ENCODE measurements at places on chromosomes 6 and 20. TPM values are rescaled to one million over a fixed set of nuclear protein-coding genes. Genes with fewer than 3 reads are reported as not detected.
A peak's percentile ranks its signal among the peaks of the same experiment; 100 is the strongest.

GRCh38 chr6:37244430-37245310, 12.9 kb upstream of the TBC1D22B start:
- peak; percentile 51 for DNase-seq
- peaks cover 56% of the 10 kb centered on the region for H3K4me1 ChIP-seq
- no peaks in the 10 kb centered on the region for H3K27me3 ChIP-seq
- no peak overlapping the region for H3K4me3 ChIP-seq
- H3K36me3 ChIP-seq: no peaks in the 10 kb centered on the region

The SLC22A7 gene
- polyA plus RNA-seq: 0.15 TPM

The MOCS1 gene
- 22.8 TPM for polyA plus RNA-seq

The TRIM15 gene
- not detected for polyA plus RNA-seq

The OLIG3 gene
- not detected for polyA plus RNA-seq

- no peak overlapping the region for H3K27ac ChIP-seq
- peaks cover 46% of the 10 kb centered on the region for H3K27me3 ChIP-seq
- H3K36me3 ChIP-seq: no peaks in the 10 kb centered on the region
- DNase-seq: no peak
These were observed 6.0 kb downstream of the RGS17 start for GRCh38 chr6:153125032-153125431.

GRCh38 chr6:33652002-33652401, 30.9 kb downstream of the ITPR3 start:
- no peaks in the 10 kb centered on the region for H3K27me3 ChIP-seq
- H3K27ac ChIP-seq: peak overlapping the region; percentile 58

- H3K36me3 ChIP-seq: peaks cover 19% of the 10 kb centered on the region
- no peak overlapping the region for H3K4me3 ChIP-seq
- no peaks in the 10 kb centered on the region for H3K4me1 ChIP-seq
- H3K27ac ChIP-seq: no peak overlapping the region
- no peaks in the 10 kb centered on the region for H3K27me3 ChIP-seq
- no peak for DNase-seq
These were observed 30.2 kb downstream of the INSM1 start for GRCh38 chr20:20398123-20398522.

The TULP4 gene
- 2.1 TPM for polyA plus RNA-seq

- no peak for DNase-seq
- H3K36me3 ChIP-seq: no peaks in the 10 kb centered on the region
- H3K4me1 ChIP-seq: no peaks in the 10 kb centered on the region
These were observed 146.7 kb downstream of the TASP1 start for GRCh38 chr20:13492001-13492481.

- no peak for DNase-seq
- H3K36me3 ChIP-seq: peaks cover 88% of the 10 kb centered on the region
- no peak overlapping the region for H3K27ac ChIP-seq
- peaks cover 7% of the 10 kb centered on the region for H3K27me3 ChIP-seq
- peaks cover 27% of the 10 kb centered on the region for H3K4me1 ChIP-seq
These were observed 19.9 kb downstream of the TNXB start for GRCh38 chr6:32089082-32089828.

The ZBP1 gene
- 0.51 TPM for polyA plus RNA-seq

- peaks cover 3% of the 10 kb centered on the region for H3K4me1 ChIP-seq
- no peak for DNase-seq
- H3K36me3 ChIP-seq: no peaks in the 10 kb centered on the region
- H3K27me3 ChIP-seq: no peaks in the 10 kb centered on the region
- H3K27ac ChIP-seq: no peak overlapping the region
These were observed 5.3 kb upstream of the TTPAL start for GRCh38 chr20:44470327-44470726.

GRCh38 chr6:154319231-154319858, 37.3 kb downstream of the IPCEF1 start:
- no peaks in the 10 kb centered on the region for H3K4me1 ChIP-seq
- no peaks in the 10 kb centered on the region for H3K27me3 ChIP-seq
- DNase-seq: no peak
- no peaks in the 10 kb centered on the region for H3K36me3 ChIP-seq
- H3K4me3 ChIP-seq: no peak overlapping the region

GRCh38 chr20:35504751-35505150, 24.7 kb downstream of the C20orf173 start:
- no peak overlapping the region for H3K27ac ChIP-seq
- peaks cover 100% of the 10 kb centered on the region for H3K36me3 ChIP-seq
- no peaks in the 10 kb centered on the region for H3K4me1 ChIP-seq
- no peak for DNase-seq
- no peak overlapping the region for H3K4me3 ChIP-seq

DNA sequence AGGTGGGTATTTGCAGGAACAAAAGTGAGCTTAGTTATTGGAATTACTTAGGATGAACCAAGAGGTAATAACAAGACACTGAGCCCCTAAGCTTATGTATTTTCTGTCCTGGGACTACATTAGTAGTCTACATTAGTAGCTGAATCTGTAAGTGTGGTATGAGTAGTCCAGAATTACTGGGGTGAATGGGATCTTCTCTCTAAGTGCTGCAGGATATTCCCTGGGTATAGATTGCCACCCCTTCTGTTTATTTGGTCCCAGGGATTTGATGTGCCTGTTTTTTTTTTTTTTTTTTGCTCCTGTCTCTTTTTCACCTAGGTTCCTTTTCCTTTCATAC, 5.9 kb downstream of the CD2AP start:
- no peak overlapping the region for H3K27ac ChIP-seq
- H3K4me3 ChIP-seq: no peak overlapping the region
- H3K4me1 ChIP-seq: peaks cover 48% of the 10 kb centered on the region

- H3K4me1 ChIP-seq: peaks cover 22% of the 10 kb centered on the region
- DNase-seq: no peak
- no peaks in the 10 kb centered on the region for H3K27me3 ChIP-seq
- no peak overlapping the region for H3K4me3 ChIP-seq
These were observed 387.7 kb downstream of the BTBD3 start for GRCh38 chr20:12305188-12305950.

DNA sequence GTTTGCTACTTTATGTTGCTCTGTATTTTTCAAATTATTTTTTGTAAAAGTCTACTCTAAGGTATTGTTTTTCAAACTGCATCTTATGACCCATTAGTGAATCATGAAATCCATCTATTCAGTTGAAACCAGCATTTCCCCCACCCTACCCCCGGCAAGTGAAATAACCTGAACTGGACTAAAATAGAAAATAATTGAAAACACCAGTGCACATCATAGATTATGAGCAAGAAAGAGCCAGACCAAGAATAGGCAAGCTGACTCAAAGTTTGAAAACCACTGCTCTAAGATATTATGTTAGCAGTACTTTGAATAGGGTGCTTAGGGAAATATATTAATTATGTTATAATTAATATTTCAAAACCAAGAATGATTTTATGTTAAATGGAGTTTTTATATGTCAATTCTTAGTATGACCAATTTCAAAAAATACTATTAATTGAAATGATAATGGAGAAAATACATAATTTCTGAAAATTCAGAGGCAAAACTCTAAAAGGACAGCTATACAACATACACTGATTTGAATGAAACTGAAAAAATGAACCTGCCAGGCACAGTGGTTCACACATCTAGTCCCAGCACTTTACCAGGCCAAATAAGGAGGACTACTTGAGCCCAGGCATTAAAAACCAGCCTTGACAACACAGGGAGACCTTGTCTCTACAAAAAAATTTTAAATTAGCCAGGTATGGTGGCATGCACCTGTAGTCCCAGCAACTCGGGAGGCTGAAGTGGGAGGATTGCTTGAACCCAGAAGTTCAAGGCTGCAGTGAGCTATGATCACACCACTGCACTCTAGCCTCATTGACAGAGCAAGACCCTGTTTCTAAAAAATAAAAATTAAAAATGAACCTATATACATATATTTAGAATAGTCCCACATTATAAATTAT, 112.0 kb downstream of the CDK19 start:
- no peak overlapping the region for H3K4me3 ChIP-seq
- no peaks in the 10 kb centered on the region for H3K36me3 ChIP-seq
- no peak overlapping the region for H3K27ac ChIP-seq
- DNase-seq: no peak
- peaks cover 18% of the 10 kb centered on the region for H3K4me1 ChIP-seq

DNA sequence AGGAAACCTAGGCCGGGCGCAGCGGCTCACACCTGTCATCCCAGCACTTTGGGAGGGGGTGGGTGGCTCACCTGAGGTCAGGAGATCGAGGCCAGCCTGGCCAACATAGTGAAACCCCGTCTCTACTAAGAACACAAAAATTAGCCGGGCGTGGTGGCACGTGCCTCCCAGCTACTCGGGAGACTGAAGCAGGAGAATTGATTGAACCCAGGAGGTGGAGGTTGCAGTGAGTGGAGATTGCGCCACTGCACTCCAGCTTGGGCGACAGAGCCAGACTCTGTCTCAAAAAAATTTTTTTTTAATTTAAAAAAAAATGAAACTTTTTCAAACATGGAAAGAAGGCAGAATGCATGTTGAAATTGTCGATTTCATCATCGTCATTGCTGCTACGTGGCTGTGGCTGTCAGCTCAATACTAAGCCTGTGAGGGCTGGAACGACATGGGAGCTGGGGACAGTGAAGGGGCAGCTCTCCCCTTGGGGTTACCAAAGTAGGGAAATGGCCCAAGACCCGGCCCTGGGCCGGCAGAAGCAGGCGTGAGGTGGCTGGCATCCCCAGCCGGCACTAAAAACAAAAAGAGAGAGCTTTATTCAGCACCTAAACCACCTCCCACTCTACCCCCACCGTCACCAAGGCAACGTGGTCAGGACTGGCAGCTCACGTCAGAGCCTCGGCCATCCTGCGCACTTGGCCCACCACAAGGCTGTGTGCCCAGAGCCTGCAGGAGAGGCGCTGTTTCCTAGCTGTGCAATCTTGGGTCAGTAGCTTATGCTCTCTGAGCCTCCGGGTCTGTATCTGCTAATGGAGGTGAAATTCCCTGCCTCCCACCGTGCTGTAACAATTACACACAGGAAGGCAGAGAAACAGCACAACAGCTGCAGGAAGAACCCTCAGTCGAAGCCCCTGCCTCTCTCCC, 30.8 kb downstream of the AGPAT4 start:
- DNase-seq: no peak
- peaks cover 11% of the 10 kb centered on the region for H3K4me1 ChIP-seq
- H3K27ac ChIP-seq: no peak overlapping the region

DNA sequence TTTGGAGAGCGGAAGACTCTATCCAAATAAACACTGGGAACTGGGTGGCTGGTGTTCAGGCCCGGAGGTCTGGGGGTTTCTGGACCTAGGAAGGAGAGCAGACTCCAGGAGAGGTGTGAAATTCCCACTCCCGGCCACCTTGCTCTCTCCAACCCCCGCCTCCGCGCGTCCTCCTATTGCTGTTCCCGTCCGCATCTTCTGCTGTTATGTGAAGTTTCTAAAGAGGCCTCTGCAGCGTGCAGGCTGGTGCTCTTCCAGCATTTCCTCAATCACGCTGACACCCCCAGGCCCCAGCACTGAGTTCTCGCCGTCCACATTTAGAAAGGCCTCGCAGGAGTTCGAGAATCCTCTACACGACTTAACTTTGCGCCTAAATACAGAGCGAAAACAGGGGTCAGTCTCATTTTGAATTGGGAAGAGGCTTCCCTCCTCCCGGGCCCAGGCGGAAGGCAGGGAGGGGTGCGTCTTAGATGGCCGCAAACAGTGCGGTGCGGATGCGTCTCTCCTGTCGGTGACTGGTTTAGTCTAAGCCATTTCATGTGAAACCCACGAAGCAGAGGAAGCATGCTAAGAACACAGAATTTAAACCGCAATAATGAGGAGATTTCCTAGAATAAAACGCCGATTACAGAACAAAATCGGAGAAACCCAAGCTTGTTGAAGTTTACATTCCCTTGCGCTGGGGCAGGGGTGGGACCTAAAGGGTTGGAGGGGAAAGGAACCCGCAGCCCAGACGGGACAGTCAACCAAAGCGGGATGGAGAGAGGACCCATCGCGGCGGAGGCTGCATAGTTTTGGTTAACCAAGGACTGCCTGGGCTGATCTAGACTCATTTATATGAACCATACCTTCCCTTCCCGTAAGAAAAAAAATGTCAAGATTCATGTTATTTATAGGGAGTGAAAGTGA, 4.0 kb upstream of the FOXF2 start:
- no peak for DNase-seq
- no peaks in the 10 kb centered on the region for H3K36me3 ChIP-seq
- peaks cover 55% of the 10 kb centered on the region for H3K4me1 ChIP-seq
- H3K27me3 ChIP-seq: peaks cover 93% of the 10 kb centered on the region
- no peak overlapping the region for H3K27ac ChIP-seq

The HAO1 gene
- polyA plus RNA-seq: not detected

GRCh38 chr20:43857932-43858331, 56.7 kb upstream of the TOX2 start:
- no peaks in the 10 kb centered on the region for H3K4me1 ChIP-seq
- H3K27me3 ChIP-seq: no peaks in the 10 kb centered on the region
- no peak for DNase-seq
- no peak overlapping the region for H3K27ac ChIP-seq
- no peak overlapping the region for H3K4me3 ChIP-seq

The OR2B6 gene
- polyA plus RNA-seq: not detected

The SLC17A2 gene
- polyA plus RNA-seq: not detected

- H3K4me1 ChIP-seq: no peaks in the 10 kb centered on the region
- H3K27ac ChIP-seq: no peak overlapping the region
- H3K36me3 ChIP-seq: peaks cover 99% of the 10 kb centered on the region
- no peak overlapping the region for H3K4me3 ChIP-seq
- H3K27me3 ChIP-seq: no peaks in the 10 kb centered on the region
- no peak for DNase-seq
These were observed 36.3 kb downstream of the PYGB start for GRCh38 chr20:25284131-25284601.

- no peaks in the 10 kb centered on the region for H3K4me1 ChIP-seq
- H3K4me3 ChIP-seq: no peak overlapping the region
- no peak for DNase-seq
- no peak overlapping the region for H3K27ac ChIP-seq
These were observed 23.2 kb upstream of the DAAM2 start for GRCh38 chr6:39769012-39769411.

The PRDM1 gene
- polyA plus RNA-seq: 0.32 TPM

The POU5F1 gene
- polyA plus RNA-seq: 2.0 TPM

- no peak overlapping the region for H3K4me3 ChIP-seq
- DNase-seq: no peak
- no peaks in the 10 kb centered on the region for H3K27me3 ChIP-seq
- peak overlapping the region; percentile 9 for H3K27ac ChIP-seq
These were observed 78.6 kb downstream of the RCAN2 start for GRCh38 chr6:46412662-46413061.

Data from heart right ventricle (tissue), 16 donors.